ENCODE measurements at places on chromosomes 7 and 10.

- H3K4me3 ChIP-seq = no peak overlapping the region
- H3K27me3 ChIP-seq = peaks cover 15% of the 10 kb centered on the region
- DNase-seq = no peak
- no peak overlapping the region for H3K27ac ChIP-seq
- no peaks in the 10 kb centered on the region for H3K4me1 ChIP-seq
Observed at GRCh38 chr10:117617659-117618058, 75.1 kb downstream of the EMX2 start.

- peak overlapping the region; percentile 54 for H3K27ac ChIP-seq
- H3K36me3 ChIP-seq = no peaks in the 10 kb centered on the region
Observed at GRCh38 chr10:15796098-15796759, 64.1 kb downstream of the MINDY3 start.

GRCh38 chr10:47384148-47384921, at the start of gene ZNF488:
Gene ZNF488 (minus strand): TSS chr10:47384293. CDS start chr10:47368829, 15,464 bp downstream.
- DNase-seq = peak; percentile 86
- H3K27me3 ChIP-seq = no peaks in the 10 kb centered on the region
- peaks cover 4% of the 10 kb centered on the region for H3K4me1 ChIP-seq
- peak within 1 kb of the TSS; percentile 76 for H3K4me3 ChIP-seq
- H3K36me3 ChIP-seq = no peaks in the 10 kb centered on the region

- H3K27ac ChIP-seq = no peak overlapping the region
- H3K36me3 ChIP-seq = no peaks in the 10 kb centered on the region
- DNase-seq = no peak
Observed at GRCh38 chr10:62373639-62373994, 552 bp upstream of the ZNF365 start.

- no peaks in the 10 kb centered on the region for H3K27me3 ChIP-seq
- no peaks in the 10 kb centered on the region for H3K36me3 ChIP-seq
- DNase-seq = no peak
Observed at GRCh38 chr7:75971309-75971960, 23.0 kb downstream of the TMEM120A start.

GRCh38 chr10:79047584-79047874, 21.2 kb upstream of the ZMIZ1 start:
- no peaks in the 10 kb centered on the region for H3K36me3 ChIP-seq
- H3K4me1 ChIP-seq = peaks cover 27% of the 10 kb centered on the region
- H3K27me3 ChIP-seq = peaks cover 11% of the 10 kb centered on the region
- no peak overlapping the region for H3K27ac ChIP-seq
- H3K4me3 ChIP-seq = no peak overlapping the region
- no peak for DNase-seq

GRCh38 chr7:15084368-15084767, 181.8 kb upstream of the DGKB start:
- H3K36me3 ChIP-seq = no peaks in the 10 kb centered on the region
- no peak for DNase-seq
- H3K27ac ChIP-seq = no peak overlapping the region
- peaks cover 18% of the 10 kb centered on the region for H3K4me1 ChIP-seq
- no peak overlapping the region for H3K4me3 ChIP-seq
- H3K27me3 ChIP-seq = no peaks in the 10 kb centered on the region

DNA sequence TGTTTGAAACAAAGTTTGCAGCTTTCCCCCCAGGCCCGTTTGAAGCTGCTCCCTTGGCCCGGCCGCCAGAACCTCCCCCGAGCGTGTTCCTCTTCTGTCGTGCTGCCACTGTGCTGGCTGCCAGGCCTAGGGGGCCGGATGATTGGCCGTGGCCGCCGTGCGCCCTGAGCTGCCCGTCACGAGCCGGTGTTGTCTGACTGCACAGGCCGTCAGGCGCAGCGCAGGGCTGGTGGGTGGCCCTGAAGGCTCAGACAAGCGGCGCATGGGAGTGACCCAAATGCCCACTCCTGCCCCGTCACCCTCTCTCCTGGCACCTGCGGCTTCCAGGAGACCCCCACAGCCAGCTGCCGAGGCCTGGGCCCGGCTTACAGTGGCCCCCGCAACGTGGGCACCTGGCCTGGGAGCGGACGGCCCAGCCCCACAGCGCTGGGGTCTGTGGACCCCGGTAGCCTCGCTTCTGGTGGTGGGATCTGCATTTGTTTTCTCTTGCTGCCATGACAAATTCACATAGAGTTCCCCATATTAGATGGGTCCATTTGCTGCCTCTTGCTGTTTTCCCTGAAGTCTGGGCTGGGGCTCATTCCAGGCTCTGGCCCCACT, 13.1 kb downstream of the JAKMIP3 start:
- no peak overlapping the region for H3K27ac ChIP-seq
- no peaks in the 10 kb centered on the region for H3K36me3 ChIP-seq
- no peak for DNase-seq
- no peak overlapping the region for H3K4me3 ChIP-seq
- no peaks in the 10 kb centered on the region for H3K27me3 ChIP-seq
- no peaks in the 10 kb centered on the region for H3K4me1 ChIP-seq

- no peak for DNase-seq
- H3K4me1 ChIP-seq = peaks cover 8% of the 10 kb centered on the region
- no peaks in the 10 kb centered on the region for H3K36me3 ChIP-seq
- no peak overlapping the region for H3K4me3 ChIP-seq
- H3K27me3 ChIP-seq = no peaks in the 10 kb centered on the region
- H3K27ac ChIP-seq = no peak overlapping the region
Observed at GRCh38 chr7:24707988-24708615, 49.2 kb downstream of the GSDME start.

- DNase-seq = no peak
- H3K27ac ChIP-seq = no peak overlapping the region
- no peaks in the 10 kb centered on the region for H3K4me1 ChIP-seq
Observed at GRCh38 chr10:93299606-93300287, 182.4 kb downstream of the MYOF start.

DNA sequence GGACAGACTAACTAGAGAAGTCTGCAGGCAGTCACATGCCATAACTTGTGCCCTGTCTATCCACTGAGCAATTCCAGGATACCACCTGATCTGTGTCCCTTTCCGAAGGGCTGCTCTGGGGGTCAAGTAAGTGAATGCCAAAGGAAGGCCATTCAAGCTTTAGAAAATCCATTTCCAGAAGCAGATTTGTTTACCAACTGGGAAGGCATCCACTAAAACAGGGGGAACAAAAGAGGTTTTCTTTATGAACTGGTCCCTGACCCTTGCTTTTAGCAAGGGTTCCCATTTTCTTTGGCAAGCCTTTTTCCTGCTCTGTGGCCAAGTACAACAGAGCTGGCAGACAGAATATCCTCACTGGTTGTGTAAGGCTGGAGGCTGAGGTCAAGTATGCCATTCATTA, 36.5 kb downstream of the ITPRID1 start:
- no peak for DNase-seq
- peaks cover 19% of the 10 kb centered on the region for H3K4me1 ChIP-seq
- no peaks in the 10 kb centered on the region for H3K36me3 ChIP-seq
- peaks cover 14% of the 10 kb centered on the region for H3K27me3 ChIP-seq
- no peak overlapping the region for H3K27ac ChIP-seq

Measured in PC-3 (cell line).